ENCODE measurements at places on chromosomes 12 and 14. TPM values are rescaled to one million over a fixed set of nuclear protein-coding genes. Genes with fewer than 3 reads are reported as not detected.

Gene BDKRB1
- 33.1 TPM for total RNA-seq

Gene PEBP1
- total RNA-seq: 200 TPM

Gene ANO2
- 0.18 TPM for total RNA-seq

Gene CSRP2
- 25.5 TPM for total RNA-seq

Gene KMT2D
- total RNA-seq: 14.9 TPM

Gene MIP
- not detected for total RNA-seq

Gene APOLD1
- 3.3 TPM for total RNA-seq

Gene TOMM20L
- total RNA-seq: not detected

Gene TRHDE
- 3.5 TPM for total RNA-seq

Gene KRT85
- not detected for total RNA-seq

Gene OASL
- total RNA-seq: 0.57 TPM

Gene LRRC43
- 2.6 TPM for total RNA-seq

Gene KITLG
- 33.9 TPM for total RNA-seq

Gene TAS2R30
- total RNA-seq: 2.9 TPM

Gene SDS
- total RNA-seq: not detected

Gene KRT8
- total RNA-seq: 13.4 TPM

Gene KRT3
- total RNA-seq: not detected

Gene FLRT2
- total RNA-seq: 8.0 TPM

Gene GALNT16
- 0.85 TPM for total RNA-seq

Gene SLCO1B1
- not detected for total RNA-seq

Gene NID2
- total RNA-seq: 333 TPM

Gene SERPINA3
- 8.0 TPM for total RNA-seq

Gene SCN8A
- 12.7 TPM for total RNA-seq

Gene ADAMTS20
- total RNA-seq: under 0.01 TPM

Gene PKP2
- total RNA-seq: 0.55 TPM

Gene DCAF5
- total RNA-seq: 11.0 TPM

Gene EVL
- total RNA-seq: 19.7 TPM

Gene FRS2
- total RNA-seq: 28.4 TPM

Gene MSI1
- not detected for total RNA-seq

Gene LAG3
- 0.14 TPM for total RNA-seq

Gene KRT77
- total RNA-seq: not detected

Gene MLXIP
- 29.8 TPM for total RNA-seq

Gene INSM2
- not detected for total RNA-seq
